ENCODE measurements at places on chromosomes 5 and 9.

DNA sequence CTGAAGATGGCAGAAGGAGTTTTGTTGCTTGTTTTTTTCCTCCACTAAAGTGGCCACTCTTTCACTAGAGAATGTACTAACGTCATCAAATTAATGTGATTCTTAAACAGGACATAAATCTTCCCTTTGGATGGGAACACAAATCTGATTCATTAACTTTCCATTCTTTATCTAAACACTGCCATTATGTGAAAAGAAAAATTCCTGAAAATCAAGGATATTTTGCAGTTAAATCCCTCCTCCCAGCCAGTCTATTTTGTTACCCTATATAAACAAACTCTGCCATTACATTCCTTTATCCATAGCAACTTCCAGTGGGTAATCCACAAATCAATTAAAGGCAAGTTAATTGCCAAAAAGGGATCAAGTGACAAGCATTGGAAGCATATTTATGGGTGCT is 546.5 kb downstream of the PDE4D start:
- peaks cover 5% of the 10 kb centered on the region for H3K4me1 ChIP-seq
- DNase-seq, result no peak
- H3K4me3 ChIP-seq, result no peak overlapping the region
- H3K27me3 ChIP-seq, result peaks cover 29% of the 10 kb centered on the region

DNA sequence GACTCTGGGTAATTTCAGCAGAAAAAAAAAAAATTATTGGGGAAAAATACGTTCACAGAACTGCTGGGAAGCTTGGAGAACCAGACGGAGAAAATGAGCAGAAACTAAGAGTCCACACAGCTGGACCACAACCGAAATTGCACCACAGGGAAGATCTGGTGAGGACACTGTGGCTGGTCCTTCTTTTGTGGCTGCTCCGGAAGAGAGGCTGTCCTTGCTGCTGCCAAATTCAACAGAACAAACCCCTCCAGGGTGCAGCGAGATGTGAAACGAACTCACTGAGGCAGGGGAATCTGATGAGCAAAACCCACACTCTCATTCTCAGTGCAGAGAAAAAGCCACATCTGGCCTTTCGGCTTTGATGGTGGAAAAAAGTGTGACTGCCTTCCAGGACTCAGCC is 200.0 kb downstream of the ACTL7B start:
- DNase-seq, result no peak
- no peak overlapping the region for H3K27ac ChIP-seq
- no peaks in the 10 kb centered on the region for H3K36me3 ChIP-seq
- H3K4me3 ChIP-seq, result no peak overlapping the region
- no peaks in the 10 kb centered on the region for H3K27me3 ChIP-seq

- peaks cover 7% of the 10 kb centered on the region for H3K4me1 ChIP-seq
- H3K36me3 ChIP-seq, result peaks cover 21% of the 10 kb centered on the region
- no peak for DNase-seq
- H3K27ac ChIP-seq, result no peak overlapping the region
Observed at GRCh38 chr5:65796269-65796668, 74.3 kb downstream of the NLN start.

GRCh38 chr9:115520646-115521045 is 402.7 kb upstream of the TNC start:
- no peak overlapping the region for H3K4me3 ChIP-seq
- H3K27ac ChIP-seq, result no peak overlapping the region
- H3K4me1 ChIP-seq, result no peaks in the 10 kb centered on the region
- H3K27me3 ChIP-seq, result peaks cover 16% of the 10 kb centered on the region
- no peaks in the 10 kb centered on the region for H3K36me3 ChIP-seq
- no peak for DNase-seq

DNA sequence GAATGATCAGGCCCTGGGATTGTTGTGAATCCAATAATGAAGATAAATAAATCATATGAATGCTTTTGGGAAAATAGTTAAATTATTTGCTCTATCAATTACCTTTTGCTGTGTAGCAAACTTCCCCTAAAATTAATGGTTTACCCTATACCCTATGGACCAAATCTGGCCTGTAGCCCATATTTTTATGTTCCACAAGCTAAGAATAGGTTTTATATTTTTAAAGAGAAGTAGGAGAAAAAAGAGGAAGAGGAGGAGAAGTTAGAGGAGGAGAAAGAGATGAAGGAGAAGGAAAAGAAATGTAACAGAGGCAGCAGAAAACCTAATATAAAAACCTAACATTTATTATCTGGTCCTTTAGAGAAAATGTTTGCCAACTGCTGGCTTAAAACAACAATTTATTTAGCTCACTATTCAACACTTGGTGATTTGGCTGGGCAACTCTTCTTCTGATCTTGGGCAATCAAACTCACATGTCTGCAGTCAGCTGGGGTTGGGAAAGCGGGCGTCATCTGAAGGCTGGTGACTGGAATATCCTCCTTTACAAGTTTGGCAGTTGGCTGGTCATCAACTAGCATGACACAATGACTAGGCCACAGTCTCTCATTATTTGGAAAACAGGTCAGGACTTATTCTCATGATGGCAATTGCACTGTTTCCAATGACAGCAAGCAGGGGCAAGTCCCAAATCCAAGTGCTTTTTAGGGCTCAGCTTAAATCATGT is 522.9 kb downstream of the RASEF start:
- no peaks in the 10 kb centered on the region for H3K27me3 ChIP-seq
- DNase-seq, result no peak
- H3K4me1 ChIP-seq, result no peaks in the 10 kb centered on the region
- no peaks in the 10 kb centered on the region for H3K36me3 ChIP-seq

GRCh38 chr5:112064271-112064701 is 307.3 kb upstream of the NREP start:
- no peak for DNase-seq
- no peaks in the 10 kb centered on the region for H3K4me1 ChIP-seq
- H3K27ac ChIP-seq, result no peak overlapping the region
- H3K36me3 ChIP-seq, result no peaks in the 10 kb centered on the region

- H3K27ac ChIP-seq, result no peak overlapping the region
- no peak overlapping the region for H3K4me3 ChIP-seq
- no peaks in the 10 kb centered on the region for H3K36me3 ChIP-seq
- H3K27me3 ChIP-seq, result peaks cover 3% of the 10 kb centered on the region
- no peaks in the 10 kb centered on the region for H3K4me1 ChIP-seq
- DNase-seq, result no peak
Observed at GRCh38 chr5:170142196-170142595, 36.5 kb downstream of the FOXI1 start.

DNA sequence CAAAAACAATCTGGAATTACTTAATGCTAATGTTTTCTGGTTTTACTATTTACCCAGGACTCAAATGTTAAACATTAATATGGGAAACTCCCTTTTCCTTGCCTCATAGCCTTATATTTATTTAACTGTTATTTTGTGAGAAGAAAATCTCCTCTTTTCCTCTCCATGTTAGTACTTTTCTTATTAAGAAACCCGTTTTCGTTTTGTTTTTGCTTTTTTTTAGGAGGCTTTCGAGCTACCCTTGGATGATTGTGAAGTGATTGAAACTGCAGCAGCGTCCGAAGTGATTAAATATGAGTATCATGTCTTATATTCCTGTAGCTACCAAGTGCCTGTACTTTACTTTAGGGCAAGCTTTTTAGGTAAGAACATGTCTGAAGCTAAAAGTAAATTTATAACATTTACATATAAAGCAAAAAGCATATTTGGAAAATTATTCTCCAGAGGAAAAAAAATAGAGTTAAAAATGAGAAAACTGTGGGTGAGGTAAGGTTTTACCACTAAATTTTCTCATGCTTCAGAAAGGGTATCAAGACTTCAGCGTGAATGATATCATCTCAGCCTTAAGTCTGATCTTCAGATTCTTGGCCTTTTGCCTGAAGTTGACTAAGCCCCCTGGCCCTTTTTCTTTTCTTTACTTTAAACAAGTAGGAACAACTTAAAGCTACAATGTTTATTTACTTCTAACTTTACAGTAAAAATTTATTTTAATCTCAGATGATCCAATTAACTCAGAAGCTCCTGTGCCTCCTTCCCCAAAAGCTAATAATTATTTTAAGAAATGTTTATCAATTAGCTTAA is 113.8 kb downstream of the RPS23 start:
- no peak for DNase-seq
- no peaks in the 10 kb centered on the region for H3K27me3 ChIP-seq
- no peaks in the 10 kb centered on the region for H3K36me3 ChIP-seq
- no peak overlapping the region for H3K4me3 ChIP-seq
- H3K27ac ChIP-seq, result no peak overlapping the region

DNA sequence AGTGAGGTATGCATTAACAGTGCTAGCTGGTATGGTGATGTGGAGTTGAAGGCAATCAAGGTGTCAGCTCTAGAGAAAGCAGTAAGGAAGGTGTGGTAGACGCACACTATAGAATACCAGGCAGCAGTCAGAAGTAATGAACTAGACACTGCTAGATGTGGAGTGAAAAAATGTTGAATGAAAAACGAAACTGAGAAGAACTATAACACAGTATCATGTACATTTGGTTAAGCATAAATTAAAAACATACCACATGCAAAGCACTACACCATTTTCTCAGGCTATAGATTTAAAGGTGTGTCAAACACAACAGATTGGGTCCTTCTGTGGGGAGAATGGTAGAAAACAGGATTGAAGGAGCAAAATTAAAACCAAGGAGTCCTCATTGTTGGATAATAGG is 15.4 kb downstream of the ZNF622 start:
- DNase-seq, result no peak
- H3K36me3 ChIP-seq, result peaks cover 67% of the 10 kb centered on the region
- no peaks in the 10 kb centered on the region for H3K27me3 ChIP-seq
- H3K27ac ChIP-seq, result no peak overlapping the region

Data from activated CD4-positive, alpha-beta T cell treated with anti-CD3 and anti-CD28 coated beads, Interleukin-2, amount 10 ng/mL, durations not matched to agents 7 days and 5 days (primary cell).